ENCODE measurements at places on chromosomes 5 and 9.

DNA sequence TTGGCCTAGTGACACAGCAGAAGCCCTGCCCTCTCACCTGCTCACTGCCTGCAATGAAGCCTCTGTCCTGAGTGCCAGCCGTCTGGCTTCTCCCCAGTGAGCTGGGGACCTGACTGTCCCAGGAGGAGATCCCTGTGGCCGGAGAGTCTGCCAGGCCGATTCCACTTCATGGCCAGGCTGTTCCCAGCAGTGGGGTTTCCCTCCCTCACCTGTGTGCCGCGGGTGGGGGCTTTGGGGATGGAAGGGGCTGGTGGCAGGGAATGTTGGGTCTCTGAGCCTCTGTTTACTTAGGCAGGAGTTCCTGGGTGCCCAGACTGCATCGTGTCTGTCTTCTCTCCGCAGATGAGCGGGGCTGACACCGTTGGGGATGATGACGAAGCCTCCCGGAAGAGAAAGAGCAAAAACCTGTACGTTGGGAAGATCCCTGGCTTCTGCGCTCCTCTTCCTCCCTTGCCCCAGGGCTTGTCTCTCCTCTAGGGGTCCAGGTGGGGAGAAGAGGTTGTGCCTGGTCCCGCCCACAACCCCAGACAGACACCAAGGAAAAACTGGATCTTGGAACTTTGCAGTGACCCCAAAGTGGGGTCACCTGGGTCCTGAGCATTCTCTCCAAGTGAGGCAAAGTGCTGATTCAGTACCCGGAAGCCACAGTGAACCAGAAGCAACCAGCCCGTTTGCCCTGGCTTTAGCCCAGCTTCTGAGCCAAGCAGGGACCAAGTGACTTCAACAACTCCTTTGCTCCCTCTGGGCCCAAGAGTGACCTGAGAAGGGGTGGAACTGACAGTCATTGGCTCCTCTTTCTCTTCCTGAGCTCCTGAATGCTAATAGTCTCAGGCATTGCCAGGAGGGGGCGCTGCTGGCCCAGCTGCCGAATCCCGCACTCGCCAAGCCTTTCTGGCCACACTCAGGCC is 127.7 kb downstream of the RGS3 start:
- no peak for DNase-seq

GRCh38 chr9:84512493-84512892 is 157.0 kb upstream of the NTRK2 start:
- DNase-seq: no peak

DNA sequence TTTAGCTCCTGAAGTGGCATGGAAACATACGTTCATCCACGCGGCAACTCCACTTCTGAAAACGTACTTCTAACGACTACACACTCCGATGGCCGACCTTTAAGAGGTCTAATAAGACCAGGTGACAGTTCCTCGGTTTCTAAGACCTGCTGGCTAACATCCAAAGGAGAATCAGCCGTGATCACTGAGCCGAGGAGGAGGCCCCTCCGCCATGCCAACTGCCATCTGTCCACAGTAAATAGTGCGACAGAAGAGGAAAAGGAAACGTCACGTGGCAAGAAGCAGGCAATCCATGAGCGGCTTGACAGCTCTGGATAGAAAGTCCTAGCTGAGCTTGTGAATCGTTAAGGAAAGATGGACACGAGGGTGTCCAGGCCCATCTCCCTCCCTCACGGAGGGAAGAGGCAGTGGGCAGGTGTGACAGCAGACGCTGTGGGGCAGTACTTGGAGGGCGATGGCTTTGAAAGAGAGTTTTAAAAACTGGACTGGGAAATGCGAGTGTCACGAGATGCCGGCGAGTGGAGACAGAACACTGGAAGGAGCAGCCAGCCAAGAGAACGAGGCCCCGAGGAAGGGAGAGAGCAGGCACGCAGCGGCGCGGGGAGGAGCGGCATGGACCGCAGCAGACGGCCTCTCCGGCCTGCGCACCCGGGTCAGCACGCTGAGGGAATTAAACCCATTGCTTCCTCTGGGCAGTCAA is 66.7 kb upstream of the TBC1D9B start:
- DNase-seq: no peak

DNA sequence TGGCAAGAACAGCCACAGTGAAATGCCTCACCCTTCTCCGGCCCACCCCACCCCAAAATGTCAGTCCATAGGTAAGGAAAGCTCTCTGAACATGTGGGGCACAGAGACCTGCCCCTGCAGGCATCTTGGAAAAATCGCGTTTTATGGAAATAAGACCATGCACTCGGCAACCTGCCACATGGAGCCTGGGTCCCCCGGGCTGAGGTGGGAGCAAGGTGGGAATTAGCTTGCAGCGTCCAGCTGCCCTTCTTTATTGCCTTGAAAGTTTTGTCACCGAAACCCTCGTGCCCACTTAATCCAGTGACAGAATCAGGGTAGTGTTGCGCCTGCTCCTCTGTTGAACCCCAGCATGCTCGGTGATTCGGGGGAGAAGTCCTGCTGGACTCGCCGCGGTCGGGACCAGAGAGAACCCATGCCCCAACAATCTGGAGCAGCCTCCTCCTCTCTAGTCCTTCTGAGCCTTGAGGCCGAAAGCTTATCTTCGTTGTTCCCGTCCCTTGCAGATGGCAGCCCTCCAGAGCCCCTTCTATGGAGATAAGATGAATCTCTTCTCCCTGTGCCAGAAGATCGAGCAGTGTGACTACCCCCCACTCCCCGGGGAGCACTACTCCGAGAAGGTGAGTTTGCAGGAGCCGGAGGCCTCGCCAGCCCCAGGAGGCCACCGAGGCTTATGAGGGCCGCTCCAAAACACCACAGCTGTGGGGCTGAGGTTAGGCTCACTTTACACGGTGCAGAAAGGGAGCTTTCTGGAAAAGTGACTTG is 67.9 kb downstream of the PSMB7 start:
- no peak for DNase-seq

- no peak for DNase-seq
Measured at GRCh38 chr9:27722866-27723265, 149.6 kb upstream of the C9orf72 start.

- no peak for DNase-seq
Measured at GRCh38 chr5:173735184-173735583, 118.7 kb upstream of the BOD1 start.

DNA sequence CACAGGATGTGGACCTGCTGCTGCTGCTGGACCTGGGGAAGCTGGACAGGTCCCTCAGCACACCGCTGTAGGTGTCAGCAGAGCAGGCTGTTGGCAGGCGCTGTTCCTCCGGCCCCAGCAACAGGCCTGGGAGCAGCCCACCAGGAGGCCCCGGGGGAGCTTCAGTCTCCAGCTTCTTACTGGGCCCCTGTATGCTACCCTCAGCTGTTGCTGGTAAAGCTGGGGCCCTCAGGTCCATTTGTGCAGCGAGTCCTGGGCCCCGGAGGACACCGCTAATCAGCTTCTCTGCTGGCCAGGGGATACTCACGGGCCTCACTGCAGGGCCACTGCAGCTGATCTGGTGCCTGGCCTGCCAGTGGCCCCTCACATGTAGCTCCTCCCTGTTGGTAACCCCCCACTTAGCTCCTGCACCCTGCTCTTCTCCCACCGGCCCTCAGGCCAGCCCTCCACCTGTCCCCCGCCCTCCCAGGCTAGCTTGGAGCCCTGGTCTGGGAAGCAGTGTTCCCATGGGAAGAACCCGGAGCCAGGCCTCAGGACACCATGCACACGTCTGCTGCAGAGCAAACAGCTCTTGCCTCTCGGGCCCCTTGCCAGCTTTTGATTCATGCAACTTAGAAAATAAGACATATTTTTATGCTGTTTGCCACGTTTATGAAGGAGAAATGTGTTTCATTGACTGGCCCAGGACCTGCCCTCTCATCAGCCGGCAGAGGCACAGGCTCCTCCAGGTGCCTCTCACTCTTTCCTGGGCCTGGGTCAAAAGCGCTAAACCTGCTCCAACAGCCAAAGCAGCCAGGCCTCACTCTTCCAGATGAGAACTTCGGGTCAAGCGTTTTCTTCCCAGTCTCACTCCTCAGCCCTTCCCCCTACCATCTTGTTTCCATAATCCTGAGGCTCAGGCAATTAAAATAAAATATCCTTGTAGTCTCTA is 61.0 kb upstream of the ADAMTS2 start:
- peak; percentile 8 for DNase-seq

DNA sequence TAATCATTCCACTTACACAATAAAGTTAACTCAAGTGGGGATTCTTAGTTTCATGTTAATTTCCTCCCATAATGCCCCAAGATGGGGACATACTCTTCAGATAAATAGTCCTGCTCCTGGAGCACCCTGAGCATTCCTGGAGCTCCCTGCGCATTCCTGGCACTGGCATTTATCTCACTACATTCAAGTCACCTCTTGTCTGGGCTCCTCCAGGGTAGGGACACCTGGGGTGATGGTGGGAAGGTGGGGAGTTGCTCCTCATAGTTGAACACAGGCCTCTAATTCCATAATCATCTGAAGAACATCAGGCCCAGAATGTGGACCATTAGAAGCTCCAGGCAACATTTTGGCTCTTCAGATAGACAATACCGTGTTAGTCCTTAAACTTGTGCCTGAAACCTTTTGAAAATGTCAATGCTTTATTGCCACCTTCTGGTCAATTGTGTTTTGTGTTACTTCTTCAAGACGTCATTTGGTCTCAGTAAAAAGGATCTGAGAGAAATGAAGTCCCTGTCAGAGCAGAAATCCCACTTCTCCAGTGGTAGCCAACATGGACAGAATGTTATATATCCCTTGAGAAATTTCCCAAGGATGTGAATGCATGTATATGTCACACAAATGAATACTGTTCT is 14.2 kb upstream of the AGGF1 start:
- DNase-seq: peak; percentile 21

DNA sequence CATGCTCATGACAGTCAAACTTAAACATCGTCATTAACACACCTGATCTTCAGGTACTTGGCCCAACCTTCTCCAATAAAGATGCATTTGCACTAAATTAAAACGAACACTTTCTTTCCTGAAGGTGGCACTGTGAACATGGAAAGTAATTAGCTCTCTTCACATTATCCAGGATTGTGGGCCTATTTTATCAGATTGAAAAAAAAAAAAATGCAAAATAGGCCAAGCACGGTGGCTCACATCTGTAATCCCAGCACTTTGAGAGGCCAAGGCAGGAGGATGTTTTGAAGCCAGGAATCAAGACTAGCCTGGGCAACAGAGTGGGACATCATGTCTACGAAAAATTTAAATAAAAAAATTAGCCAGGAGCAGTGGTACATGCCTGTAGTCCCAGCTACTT is 14.4 kb upstream of the CDC20B start:
- no peak for DNase-seq

GRCh38 chr5:173670791-173671120 is 54.3 kb upstream of the BOD1 start:
- no peak for DNase-seq

GRCh38 chr9:70106571-70106970 is 62.9 kb downstream of the MAMDC2 start:
- DNase-seq: no peak

GRCh38 chr9:90921104-90921503 is 119.5 kb downstream of the SYK start:
- no peak for DNase-seq

- no peak for DNase-seq
Measured at GRCh38 chr5:11415751-11416150, 488.5 kb downstream of the CTNND2 start.

- DNase-seq: no peak
Measured at GRCh38 chr5:66959653-66960052, 236.9 kb downstream of the CD180 start.

GRCh38 chr9:132324425-132324824 is 30.4 kb downstream of the SETX start:
- DNase-seq: no peak

- no peak for DNase-seq
Measured at GRCh38 chr5:175724314-175725275, 66.7 kb downstream of the HRH2 start.

GRCh38 chr5:147690595-147690994 is 91.9 kb downstream of the JAKMIP2 start:
- no peak for DNase-seq

DNA sequence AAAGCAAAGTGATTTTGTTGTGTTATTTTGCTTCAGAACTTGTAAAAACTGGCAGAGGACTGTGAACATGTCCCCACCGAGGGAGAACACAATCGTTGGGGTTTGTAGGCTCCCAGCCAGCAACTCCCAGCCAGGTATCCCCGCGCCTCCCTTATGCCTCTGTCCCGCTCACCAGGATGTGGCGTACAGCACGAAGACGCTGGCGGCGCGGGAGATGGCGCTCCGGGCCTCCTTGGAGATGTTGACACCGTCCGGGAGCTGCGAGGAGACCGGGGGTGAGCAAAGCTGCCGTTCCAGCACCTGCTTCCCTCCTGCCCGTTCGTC is 630 bp downstream of the POLE3 start:
- DNase-seq: no peak

GRCh38 chr9:127935765-127936221 is 1.9 kb downstream of the DPM2 start:
- DNase-seq: no peak

DNA sequence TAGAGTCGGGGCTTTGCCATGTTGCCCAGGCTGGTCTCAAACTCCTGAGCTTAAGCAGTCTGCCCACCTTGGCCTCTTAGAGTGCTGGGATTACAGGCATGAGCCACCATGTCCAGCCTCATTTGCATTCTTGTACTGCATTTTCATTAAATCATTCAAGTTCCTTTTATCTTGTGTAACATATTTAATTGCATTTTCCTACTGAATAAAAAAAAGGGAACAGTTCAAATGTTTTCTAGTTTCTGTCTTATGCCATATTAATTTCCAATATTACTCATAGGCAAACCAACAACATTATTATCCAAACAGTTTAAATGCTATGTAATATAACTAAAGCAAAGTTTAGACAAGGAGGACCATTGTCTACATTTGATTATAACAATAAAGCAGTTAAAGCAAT is 6.1 kb downstream of the SLC31A1 start:
- no peak for DNase-seq

GRCh38 chr9:18331310-18331684 is 142.7 kb upstream of the ADAMTSL1 start:
- DNase-seq: no peak

- DNase-seq: no peak
Measured at GRCh38 chr5:176362233-176362490, 598 bp upstream of the KIAA1191 start.

DNA sequence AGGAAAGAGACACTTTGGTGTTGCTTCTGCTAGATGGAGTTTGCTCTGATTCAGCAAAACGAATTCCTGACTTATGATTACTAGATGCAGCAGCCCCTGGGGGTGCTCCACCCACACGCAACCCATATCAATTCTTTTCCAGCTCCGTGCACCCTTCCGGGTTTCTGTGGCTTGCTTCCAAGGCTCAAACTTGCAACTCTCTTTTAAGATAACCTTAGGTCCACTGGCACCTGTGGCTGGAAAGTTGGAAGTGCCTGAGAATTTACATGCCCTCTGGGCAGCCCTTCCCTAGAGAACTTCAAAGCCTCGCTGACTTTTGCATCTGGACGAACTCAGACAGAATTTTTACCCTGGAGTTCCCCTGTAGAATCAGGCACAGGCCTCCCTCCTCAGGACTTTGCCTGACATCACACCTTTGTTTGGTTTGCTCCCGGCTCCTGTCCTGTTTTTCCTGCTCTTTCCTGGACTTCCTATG is 224.9 kb downstream of the SNX18 start:
- no peak for DNase-seq

- no peak for DNase-seq
Measured at GRCh38 chr5:65103756-65104440, 335.2 kb downstream of the CWC27 start.

All from fibroblast of skin of left biceps (primary cell).